NCI-H524 (cell line): ENCODE measurements at places on chromosomes 6 and 20.

DNA sequence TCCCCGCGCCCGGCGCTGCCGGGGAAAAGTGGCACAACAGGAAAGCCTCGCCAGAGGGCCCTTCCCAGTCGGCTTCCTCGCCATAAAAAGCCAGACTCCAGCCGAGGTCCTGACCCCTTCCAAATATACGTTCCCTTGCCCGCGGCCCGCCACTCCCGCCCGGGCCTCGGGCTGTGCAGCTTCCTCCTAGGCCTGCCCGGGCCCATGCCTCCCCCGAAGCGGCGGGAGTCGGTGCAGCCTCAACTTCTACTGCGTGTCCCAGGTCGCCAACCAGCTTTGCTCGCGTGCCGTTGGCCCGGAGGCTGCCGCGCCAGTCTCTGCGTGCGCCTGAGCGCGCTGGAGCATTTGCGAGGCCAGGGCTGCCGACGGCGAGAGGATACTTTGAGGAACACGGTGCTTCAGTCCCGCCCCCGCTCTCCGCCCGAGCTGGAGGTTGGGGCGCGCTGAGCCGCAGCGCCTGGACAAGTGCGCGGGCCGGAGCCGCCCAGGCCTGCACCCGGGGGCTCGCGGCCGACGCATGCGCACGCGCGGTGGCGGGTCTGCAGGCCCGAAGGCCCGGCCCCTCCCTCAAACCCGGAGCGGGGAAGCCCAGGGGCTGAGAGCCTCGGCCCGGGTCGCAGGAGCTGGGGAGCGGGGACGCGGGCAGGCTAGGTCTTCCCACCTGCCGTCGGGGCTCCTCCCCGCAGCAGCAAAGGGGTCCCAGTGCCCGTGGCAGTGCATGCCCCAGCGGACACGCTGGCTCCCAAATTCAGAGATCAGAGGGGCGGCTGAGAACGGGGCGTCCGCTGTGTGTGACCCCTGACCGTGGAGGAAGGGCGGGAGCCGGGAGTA, 10.2 kb downstream of the FOXC1 start:
- DNase-seq, result no peak

DNA sequence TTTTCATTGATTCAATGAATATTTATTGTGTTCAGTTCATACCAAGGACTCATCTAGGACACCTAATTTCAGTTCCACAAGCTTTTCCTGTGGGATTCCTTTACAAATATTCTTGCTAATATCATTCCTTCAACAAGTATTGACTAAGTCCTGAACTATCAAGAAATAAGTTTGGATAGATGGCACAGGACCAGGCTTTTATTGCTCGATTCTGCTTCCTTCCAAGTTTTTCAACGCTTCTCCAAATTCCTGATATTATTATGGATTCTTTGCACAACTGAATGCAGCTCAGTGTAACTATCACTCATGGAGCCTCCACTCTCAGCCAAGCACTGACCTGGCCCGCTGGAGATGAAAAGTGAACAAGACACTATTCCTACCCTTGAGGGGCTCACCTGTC, 32.7 kb upstream of the COL21A1 start:
- no peak for DNase-seq

DNA sequence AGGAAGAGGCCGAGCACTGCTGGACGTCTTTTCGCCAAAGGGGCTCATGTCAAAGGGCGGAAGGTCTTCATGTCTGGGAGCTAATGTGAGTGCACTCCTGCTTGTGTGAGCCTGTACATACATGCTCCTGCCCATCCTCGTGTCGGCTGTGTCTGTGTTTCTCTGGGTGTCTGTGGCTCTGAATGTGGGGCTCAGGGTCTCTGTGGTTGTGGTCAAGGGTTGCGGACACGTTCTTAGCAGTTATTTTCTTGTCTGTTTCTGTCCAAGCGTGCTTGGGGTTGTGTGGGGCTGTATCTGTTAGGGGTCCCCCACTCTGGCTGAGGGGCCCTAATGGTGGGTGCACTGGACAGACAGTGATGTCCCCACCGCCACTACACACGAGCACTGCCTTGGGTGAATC, 2.9 kb downstream of the AVP start:
- no peak for DNase-seq

DNA sequence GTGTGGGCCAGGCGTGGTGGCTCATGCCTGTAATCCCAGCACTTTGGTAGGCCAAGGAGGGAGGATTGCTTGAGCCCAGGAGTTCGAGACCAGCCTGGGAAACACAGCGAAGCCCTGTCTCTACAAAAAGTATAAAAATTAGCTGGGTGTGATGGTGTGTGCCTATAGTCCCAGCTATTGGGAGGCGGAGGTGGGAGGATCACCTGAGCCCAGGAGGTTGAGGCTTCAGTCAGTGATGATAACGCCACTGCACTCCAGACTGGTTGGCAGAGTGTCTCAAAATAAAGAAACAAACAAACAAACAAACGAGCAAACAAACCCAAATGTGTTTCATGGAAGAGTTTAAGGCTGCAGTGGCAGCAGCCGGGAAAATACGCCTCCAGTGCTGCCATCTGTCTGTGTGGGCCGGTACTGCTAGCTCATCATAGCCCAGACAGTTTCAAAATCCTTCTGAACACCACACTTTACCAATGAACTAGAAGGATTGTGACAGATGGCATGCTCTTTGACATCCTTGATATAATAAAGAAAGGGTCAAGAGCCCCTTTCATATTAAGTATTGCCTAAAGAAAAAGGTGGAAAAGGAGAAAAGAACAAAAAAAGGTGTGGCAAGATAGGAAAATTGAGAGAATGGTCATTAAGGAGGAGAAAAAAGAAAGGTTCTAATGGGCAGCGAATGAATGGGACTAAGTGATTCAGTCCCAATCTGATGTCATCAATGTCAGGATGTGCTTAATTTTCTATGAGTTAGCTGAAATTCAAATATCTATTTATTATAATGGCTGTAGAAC, 298.6 kb downstream of the SYNE1 start:
- peak; percentile 82 for DNase-seq

- no peak for DNase-seq
Observed at GRCh38 chr6:158153576-158153975, 14.5 kb downstream of the SERAC1 start.

DNA sequence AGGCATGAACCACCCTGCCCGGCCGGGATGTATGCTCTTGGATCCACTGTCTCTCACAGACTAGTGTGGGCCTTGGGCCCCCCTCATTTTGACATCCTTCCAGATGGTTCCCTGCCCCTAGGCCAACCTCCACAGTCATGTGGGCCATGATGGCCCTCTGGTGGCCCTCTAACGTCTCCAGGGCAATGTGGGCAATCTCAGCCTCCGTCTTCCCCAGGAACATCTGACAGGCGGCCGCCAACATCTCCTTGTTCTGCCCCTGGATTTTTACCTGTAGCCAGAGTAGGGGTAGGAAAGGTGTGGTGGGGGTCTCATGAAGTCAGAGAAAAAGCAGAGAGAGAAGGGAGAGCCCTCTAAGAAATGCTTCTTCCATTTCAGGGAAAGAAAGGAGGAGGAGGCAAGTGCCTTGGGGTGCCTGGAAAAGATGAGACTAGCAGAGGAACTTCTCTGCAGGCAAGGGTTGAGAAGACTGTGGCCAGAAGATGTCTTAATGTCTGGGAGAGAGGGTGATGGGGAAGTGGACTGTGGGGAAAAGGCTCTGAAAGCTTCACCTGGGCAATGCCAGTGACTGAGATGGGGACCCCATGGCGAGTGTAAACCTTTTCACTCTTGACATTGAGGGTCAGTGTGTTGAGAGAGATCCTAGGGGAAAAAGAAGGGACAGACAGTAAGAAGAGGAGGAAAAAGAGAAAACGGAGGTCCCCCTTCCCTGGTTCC, 1.3 kb downstream of the FLOT1 start:
- no peak for DNase-seq

DNA sequence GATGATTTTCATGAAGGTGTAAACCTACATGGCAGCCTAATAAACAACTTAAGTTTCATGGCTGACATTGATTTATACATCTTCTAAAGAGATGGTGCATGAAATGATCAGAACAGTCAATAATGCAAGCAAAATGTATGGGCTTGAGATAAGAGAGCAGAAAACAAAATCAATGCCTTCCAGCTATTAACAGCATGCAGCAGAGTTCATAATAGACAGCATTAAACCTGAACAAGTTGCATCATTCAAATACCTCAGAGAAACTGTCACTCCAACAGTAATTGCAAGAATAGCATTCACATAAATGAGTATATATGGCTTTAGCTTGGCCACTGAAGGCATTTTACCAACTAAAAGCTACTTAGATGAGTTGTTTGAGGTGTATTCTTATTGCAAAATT, 319.6 kb upstream of the ARID1B start:
- DNase-seq, result no peak

DNA sequence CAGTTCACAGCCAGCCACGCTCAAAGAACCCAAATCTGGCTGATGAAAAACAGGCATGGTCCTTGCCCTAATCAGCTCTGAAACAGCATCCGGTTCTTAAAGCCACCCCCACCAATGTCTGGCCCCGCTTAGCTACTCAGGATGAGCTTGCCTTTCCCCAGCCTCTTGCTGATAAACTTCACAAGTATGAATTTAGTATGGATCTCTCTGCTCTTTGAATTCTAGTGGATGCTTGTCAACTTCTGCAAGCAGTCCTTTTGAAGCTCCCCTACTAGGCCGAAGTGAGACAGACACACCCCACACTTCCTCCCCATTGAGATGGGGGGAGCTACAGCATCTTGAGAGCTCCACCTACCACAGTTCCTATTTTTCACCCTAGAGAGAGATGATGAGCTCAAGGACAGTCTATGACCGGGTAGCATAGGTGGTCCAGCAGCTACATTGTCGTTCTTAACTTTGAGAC, 36.7 kb downstream of the EBF4 start:
- no peak for DNase-seq

DNA sequence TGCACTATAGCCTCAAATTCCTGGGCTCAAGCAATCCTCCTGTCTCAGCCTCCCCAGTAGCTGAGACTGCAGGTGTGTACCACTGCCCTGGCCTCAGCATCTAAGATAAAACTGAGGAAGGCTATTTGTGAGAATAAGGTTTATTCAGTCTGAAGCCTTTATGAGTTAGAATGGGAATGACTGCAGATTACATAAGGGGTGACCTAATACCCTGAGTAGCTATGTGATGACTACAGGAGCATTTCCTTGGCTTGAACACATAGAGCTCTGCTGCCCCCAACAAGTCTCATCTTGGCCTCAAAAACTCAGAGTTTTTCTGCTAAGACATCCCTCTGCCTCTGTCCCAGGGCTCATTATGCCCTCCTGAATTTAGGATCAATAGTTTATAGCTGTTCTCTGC, 7.6 kb downstream of the GSS start:
- no peak for DNase-seq

- DNase-seq, result no peak
Observed at GRCh38 chr6:3617681-3618311, 133.7 kb downstream of the PXDC1 start.

GRCh38 chr6:11929241-11929835, 82.8 kb upstream of the HIVEP1 start:
- no peak for DNase-seq

GRCh38 chr6:150304429-150304828, 64.4 kb upstream of the IYD start:
- DNase-seq, result no peak

DNA sequence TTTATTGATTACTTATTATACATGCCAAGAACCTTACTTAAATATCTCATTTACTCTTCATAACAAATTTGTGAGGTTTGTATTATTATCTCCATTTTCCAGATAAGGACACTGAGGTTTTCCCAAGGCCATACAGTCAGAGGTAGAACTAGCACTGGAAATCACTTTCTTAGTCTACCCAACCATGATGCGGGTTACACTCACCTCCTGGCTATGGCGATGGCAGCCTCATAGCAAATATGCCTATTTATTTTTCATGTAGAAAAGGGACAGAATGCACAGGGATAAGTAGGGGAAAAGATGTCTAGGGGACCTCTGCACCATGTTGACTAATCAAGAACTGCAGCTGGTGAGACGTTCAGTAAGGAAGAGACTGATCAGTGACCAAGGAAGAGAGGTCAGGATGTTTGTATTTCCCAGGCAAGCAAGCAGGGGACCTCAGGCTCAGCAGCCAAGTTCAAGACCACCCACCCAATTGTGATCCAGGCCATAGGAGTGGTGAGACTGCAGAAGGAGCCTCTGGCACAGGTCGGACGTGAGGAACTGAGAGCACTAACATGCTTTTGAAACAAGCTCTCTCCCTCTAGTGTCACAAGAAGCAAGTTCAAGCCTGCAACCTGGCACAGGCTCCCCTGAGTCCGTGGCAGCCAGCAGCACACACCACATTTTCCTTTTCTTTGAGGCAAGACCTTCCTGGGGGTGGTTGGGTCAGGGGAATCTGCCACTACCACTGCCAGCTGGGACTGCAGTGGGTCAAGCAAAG, 97.8 kb downstream of the GMPR start:
- DNase-seq, result no peak

GRCh38 chr20:23490817-23491216, at the start of gene CST8:
TSS of gene CST8 (plus strand) at chr20:23491117. CDS start at chr20:23491668, 551 bp downstream.
- DNase-seq, result no peak

DNA sequence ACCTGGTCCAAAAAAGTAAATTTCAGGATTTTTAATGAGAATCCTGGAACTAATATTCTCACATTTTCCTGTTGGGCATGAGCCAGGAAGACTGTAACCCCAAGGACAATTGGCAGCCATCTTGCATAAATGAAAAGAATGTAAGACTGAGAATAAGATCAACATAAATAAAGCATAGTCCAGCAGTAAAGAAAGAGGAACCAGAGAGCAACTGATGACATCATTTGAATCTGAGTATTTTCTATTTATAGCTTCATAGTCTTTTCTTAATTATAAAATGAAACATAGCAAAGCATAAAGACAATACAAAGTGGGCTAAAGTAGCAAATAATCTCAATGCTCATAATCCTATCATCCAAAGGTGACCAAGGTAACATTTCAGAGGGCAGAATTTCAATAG, 26.6 kb upstream of the FBXL4 start:
- DNase-seq, result no peak

- DNase-seq, result no peak
Observed at GRCh38 chr6:157020398-157020797, 243.2 kb downstream of the ARID1B start.

GRCh38 chr6:14190191-14190928, 72.8 kb downstream of the CD83 start:
- DNase-seq, result no peak

DNA sequence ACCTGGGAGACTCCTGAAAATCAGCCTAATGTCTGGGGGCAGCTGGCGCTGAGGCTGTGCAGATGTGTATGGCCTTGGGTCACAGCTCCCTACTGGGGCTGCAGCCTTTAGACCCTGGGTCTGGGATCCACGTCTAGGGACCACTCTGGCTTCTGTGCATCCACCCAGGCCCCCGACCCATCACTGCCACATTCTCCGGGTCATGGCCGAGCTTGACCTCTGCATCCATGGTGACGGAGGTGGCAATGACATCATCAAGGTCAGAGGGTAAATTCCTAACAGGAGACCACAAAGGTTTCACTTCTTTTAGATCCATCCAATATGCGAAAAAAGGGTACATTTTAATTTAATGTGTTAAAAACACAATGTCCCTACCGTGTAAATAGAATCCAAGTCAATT, 14.5 kb upstream of the PCMTD2 start:
- DNase-seq, result no peak

- DNase-seq, result peak; percentile 66
Observed at GRCh38 chr20:63498960-63499337, at the start of gene EEF1A2. TSS of gene EEF1A2 (minus strand) at chr20:63499083. CDS start at chr20:63497763, 1,320 bp downstream.

GRCh38 chr6:131058236-131058635, 4.8 kb downstream of the EPB41L2 start:
- DNase-seq, result no peak
